ENCODE measurements at places on chromosomes 7 and 10.
A peak's percentile ranks its signal among the peaks of the same experiment; 100 is the strongest.

- DNase-seq, result no peak
Observed at GRCh38 chr7:11206177-11206899, 232.7 kb downstream of the PHF14 start.

GRCh38 chr10:123777881-123778280 lies 111.7 kb downstream of the GPR26 start:
- DNase-seq, result no peak

DNA sequence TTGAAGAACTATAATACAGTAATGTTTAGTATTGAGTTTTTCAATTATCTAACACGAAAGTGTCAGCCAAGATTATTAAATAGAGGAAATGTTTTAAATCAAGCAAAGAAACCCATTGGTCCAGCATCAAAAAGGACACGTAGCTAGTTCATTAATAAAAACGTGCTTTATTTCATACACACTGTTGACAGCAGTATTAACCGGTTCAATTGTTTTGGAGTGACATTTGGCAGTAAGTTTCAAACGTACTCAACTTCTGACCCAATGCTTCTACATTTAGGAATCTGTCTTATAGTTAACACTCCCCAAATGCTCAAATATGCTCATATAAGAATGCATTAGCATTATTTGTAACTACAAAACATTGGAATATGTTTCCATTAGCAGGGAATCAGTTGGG lies 41.3 kb downstream of the SLC16A12 start:
- no peak for DNase-seq

- no peak for DNase-seq
Observed at GRCh38 chr10:8221451-8221850, 167.0 kb downstream of the GATA3 start.

DNA sequence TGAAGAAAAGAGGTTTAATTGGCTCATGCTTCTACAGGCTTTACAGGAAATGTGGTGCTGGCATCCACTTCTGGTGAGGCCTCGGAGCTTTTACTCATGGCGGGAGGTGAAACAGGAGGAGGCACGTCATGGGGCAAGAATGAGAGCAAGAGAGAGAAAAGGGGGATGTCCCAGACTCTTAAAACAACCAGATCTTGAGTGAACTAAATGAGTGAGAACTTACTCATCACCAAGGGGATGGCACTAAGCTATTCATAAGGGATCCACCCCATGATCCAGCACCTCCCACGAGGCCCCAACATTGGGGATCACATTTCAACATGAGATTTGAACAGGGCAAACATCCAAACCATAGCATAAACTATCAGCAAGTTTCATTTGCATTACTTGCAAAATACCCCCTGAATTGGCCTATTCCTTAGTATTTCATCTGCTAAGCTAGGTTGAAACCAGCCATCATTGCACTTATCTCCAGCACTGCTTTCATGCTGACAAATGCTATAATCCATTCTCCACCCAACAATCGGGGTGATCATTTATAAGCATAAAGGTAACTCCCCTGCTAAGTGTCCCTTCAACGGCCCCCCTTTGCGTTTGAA lies 179.0 kb downstream of the NOC3L start:
- DNase-seq, result no peak

GRCh38 chr7:121874298-121874697 lies 1.3 kb downstream of the PTPRZ1 start:
- DNase-seq, result no peak

DNA sequence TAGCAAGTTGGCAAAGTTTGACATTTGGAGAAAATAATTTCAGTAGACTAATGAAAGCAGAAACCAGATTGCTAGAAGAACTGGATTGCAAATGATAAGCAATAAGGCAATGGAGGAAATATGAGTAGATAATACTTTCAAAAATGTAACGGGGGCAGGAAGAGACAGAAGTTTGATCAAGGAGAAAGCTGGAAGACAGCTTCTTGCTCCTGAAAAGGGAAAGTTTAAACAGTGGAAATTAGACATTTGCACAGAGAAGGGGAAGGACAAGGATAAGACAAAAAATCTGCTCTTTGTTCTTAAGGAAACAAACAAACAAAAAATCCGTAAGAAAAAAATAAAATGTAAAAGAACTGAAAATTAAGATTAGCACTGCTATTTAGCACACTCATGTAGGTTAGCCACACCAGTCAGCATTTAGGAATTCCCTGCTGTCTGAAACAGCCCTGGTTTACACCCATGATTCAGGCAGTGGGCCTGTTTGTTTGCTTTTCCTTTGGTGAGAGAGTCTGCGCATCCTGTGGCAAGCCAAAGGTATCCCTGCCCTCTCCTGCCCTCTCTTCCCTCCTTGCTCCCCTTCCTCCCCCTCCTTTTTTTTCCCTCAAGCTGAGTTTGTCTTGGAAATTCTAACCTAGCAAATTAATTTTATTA lies 104.3 kb upstream of the CAV2 start:
- DNase-seq, result no peak

DNA sequence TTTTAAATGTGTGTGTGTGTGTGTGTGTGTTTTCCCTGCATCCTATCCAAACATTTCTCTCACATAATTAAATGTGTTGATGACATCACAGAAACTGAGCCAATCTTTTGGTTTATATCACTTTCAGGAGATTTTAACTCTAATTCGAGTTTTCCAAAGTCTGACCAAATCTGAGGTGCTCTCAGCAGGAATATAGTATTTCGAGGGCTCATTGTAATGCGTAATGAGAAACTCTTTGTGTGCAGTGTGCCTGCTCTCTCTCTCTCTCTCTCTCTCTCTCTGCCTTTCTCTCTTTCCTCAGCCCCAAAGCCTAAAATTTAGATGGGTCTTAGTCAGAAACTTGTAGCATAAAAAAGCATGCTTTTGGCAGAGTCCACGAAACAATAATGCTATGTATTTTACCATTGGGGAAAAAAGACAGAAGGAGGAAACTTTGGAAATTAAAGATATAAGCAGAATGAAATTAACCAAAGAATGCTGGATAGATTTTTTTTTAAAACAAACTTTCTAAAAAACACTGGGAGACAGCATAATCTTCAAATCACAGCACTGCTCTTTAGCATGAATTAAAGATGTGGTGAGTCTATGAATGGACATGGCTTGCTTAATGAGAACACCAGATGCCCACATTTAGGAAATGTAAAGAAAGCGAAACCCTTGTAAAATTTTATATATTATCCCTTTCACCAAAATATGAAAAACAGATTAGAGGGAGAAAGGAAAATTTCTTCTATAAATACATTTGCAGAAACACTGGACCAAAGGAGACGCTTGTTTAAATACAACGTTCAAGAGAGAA lies 206.8 kb upstream of the HABP2 start:
- no peak for DNase-seq

GRCh38 chr7:75878312-75878768 lies 494 bp upstream of the RHBDD2 start:
- DNase-seq, result no peak

DNA sequence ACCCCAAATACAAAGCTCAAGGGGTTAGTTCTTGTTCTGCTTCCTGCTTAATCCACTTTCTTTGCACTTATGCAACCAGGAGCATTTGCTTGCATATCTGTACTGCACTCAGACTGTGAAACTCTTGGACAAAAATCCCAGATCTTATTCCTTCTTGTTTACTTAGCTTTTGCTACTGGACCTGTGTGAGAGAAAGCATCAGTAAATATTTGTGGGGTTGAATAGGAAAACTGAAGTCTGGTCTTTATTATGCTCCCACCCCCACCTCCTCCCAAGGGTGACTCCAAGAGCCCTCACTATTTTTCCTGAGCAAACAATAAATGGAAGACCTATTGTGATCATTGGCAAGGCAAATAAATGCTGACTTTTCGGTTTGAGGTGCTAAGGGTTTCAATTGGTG lies 57.1 kb upstream of the VSTM2A start:
- no peak for DNase-seq

- DNase-seq, result no peak
Observed at GRCh38 chr10:59995862-59996261, 89.5 kb upstream of the CCDC6 start.

DNA sequence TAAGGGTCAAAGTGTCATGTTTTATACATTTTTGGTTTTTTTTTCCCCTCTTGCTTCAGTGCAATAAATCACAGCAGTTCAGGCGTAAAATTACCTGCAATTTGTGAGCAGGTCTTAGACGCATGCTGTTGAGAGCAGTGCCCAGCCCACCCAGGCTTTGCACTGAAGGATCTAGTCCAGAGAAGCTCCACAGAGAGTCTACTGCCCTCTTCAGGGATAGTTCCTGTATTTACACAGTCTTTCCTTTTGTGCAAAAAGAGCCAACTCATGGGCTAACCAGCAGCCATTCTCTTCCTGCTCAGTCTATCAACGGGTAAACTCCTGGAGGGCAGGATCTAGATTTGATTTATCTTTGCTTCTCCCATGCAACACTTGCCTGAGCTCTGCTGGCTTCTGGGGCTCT lies 82.2 kb upstream of the NAMPT start:
- DNase-seq, result peak; percentile 33

DNA sequence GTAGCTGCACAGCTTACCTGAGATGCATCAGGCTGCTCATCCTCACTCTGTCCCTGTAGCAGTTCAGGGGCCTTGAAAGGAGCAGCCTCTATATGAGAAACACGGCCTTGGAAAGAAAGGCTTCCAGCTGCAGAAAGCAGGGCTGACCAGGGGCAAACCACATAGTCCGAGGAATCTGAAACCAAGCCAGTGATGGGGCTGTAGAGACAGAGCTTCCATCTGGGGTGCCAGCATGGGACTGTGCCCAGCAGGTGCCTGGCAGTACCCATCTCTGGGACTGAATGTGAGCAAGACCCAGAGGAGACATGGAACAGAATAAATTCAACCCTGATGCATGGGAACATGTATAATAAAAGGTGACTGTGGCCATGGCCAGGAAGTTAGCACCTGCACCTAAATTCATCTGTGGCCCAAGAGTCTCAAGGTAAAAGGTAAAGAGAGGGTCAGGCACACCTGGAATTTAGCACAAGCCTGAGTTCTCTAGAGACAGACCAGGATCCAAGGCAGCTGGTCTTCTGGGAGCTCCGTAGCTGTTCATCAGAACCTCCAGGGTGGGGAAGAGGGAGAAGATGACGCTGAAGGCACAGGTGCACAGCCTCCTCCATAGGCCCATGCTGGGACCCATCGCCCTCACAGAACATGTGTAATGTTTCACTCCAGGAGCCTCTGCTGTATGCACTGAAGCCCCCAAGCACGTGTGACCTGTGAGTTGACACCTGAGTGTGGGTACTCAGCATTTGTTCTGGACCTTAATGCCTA lies 25.3 kb downstream of the FRMPD2 start:
- DNase-seq, result no peak

DNA sequence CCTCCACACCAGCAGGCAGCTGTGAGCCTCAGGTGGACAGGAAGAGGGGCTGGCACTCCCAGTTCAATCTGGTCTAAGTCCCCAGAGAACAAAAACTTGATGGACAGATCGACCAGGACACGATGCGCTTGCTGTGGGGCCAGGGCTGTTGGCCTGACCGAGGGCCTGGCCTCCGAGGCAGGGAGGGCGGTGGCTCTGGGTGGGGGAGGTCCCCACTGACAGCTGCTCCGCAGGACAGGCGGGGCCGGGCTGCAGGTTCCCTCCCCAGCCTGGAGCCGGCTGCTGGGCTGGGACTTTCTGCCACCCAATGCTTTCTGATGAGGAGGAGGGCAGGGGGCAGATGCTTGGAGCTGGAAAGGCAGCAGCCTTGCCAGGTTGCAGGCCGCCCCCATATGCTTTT lies 37.4 kb upstream of the ADGRA1 start:
- DNase-seq, result no peak

- DNase-seq, result no peak
Observed at GRCh38 chr10:25633542-25633941, 300.5 kb upstream of the MYO3A start.

DNA sequence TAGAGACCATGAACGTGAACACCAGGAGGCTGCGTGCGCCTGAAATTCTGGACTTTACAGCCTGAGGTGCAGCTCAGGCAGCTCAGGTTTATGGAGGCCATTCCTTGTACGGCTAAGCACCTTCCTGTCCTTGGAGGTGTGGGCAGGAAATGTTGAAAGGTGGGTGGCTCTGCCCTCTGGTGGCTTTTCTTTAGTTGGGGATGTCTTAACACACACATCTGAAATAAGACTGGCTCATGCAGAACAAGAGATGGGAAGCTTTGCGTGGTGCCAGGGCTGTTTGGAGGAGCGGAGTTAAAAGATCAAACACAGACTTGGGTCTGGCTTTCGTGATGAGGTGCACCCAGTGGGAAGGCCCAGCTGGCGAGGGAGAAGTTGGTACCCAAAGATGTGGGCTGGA lies 64.1 kb downstream of the DOCK1 start:
- no peak for DNase-seq

- DNase-seq, result no peak
Observed at GRCh38 chr7:29480451-29480850, 83.2 kb upstream of the PRR15 start.

DNA sequence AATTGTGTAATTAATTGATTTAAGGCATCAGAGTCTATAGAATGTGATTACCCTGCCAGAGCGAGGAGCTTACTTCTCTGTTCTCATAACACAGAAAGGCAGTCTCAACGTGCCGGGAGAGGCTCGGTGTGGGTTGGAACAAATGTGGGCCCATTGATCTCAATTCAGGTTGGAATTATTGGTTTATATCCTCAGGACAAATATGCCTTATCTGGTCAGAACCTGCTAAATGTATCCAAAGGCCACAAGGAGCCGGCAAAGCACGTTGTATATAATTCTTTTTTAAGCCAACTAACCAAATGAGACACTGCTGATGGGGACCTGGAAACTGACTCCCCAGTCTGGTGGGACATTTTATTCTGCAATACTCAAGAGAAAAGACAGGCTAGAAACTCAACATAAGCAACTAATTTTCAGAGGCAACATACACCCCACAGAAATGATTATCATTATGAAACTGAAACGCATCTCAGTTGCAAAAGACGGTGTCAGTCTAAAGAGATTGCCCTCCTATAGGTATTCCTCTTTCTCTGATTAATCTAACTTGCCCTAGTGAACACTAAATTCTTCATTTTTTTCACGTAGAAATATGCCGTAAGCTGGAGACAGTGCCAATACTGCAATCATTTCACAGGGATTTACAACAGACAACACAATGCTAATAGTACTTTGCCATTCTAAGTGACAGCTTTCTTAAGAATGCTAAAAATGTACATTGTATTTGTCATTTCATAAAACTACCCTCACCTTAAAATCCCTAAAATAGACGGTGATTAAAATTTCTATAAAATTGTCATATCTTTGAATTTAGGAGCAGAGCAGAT lies 9.4 kb downstream of the EBF3 start:
- DNase-seq, result no peak

- DNase-seq, result no peak
Observed at GRCh38 chr7:66016131-66016461, 34.1 kb upstream of the GUSB start.

DNA sequence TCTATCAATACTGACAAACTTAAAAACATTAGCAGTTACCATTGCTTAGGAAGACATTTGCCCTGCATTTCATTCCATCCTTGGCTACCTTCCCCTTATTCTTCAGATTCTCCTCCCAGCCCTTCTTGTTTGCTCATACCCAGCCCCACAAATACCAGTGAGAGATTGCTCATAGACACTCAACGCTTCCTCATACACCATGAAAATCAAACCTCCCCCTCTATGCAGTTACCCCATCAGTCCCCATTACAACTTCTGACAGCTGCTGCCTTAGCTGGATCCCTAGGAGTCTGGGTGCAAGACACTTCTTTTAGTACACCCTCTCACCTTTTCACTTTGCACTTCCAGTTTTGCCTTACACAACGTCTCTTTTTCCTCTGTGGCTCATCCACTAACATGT lies 28.3 kb upstream of the PIK3CG start:
- no peak for DNase-seq
